Glomerular endothelial cell (primary cell): ENCODE measurements at places on chromosomes 16 and 17.

GRCh38 chr17:7290166-7290565 lies 4.3 kb downstream of the YBX2 start:
- no peak for DNase-seq

DNA sequence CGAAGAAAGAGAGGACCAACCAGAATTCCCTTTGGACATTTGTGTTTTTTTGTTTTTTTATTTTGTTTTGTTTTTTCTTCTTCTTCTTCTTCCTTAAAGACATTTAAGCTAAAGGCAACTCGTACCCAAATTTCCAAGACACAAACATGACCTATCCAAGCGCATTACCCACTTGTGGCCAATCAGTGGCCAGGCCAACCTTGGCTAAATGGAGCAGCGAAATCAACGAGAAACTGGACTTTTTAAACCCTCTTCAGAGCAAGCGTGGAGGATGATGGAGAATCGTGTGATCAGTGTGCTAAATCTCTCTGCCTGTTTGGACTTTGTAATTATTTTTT lies 3.6 kb downstream of the SOX9 start:
- DNase-seq, result no peak

DNA sequence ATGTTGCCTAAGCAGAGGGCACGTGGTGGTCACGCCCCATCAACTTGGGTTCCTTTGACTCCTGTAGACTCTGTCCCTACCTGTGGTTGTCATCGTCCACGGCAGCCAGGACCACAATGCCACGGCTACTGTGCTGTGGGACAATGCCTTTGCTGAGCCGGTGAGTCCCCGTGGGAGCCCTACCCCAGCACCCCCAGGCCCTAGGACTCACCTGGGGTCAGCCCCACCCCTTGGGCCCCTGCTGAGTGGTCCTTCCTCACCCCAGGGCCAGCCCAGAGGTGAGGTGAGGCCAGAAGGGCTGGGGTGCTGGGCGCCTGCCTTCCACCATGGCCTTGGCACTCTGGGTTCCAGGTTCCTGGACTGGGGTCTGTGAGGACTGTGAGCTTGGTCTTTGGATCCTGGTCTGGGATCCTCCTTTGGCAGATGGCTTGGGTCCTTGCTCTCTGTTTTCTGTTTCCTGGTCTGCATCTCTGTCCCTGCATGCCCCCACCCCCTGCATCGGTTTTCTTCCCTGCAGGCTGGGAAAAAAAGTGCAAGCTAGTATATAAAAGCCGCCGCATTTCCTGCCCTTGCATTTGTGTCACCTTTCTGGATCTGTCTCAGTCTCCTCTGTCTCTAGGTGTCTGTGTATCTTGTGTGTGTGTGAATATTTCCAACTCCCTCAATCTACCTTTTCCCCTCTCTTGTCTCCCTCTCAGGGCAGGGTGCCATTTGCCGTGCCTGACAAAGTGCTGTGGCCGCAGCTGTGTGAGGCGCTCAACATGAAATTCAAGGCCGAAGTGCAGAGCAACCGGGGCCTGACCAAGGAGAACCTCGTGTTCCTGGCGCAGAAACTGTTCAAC lies 17.5 kb downstream of the STAT5A start:
- no peak for DNase-seq

DNA sequence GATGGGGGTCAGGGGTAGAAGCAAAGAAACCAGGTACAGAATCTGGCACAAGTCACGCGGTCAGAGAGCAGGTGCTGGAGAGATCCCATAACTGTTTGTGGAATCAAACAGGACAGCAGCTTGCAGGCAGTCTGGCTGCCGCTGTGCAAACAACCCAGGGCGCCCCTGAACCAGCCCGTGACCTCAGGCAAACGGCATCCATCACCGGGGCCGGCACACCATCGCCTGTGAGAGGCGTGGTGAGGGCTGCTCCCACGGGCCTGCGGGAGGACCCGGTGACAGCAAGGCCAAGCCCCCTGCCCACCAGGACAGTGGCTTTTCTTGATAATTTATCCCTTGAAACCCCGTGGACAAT lies 47.9 kb downstream of the CBFA2T3 start:
- no peak for DNase-seq
